ENCODE measurements at places on chromosomes 2 and 18. TPM values are rescaled to one million over a fixed set of nuclear protein-coding genes. Genes with fewer than 3 reads are reported as not detected.

The ETAA1 gene
- 13.0 TPM for total RNA-seq

The PDE1A gene
- not detected for total RNA-seq

The MYCN gene
- total RNA-seq: not detected

The ZSWIM2 gene
- not detected for total RNA-seq

The CSRNP3 gene
- not detected for total RNA-seq

The CD8B2 gene
- total RNA-seq: 7.3 TPM

The NYAP2 gene
- total RNA-seq: not detected

The SH2D6 gene
- total RNA-seq: 1.4 TPM

The NPHP1 gene
- 0.43 TPM for total RNA-seq

The CYTIP gene
- 238 TPM for total RNA-seq

The COMMD1 gene
- 21.5 TPM for total RNA-seq

The SLC5A7 gene
- total RNA-seq: not detected

The BMP10 gene
- total RNA-seq: not detected

The RNF149 gene
- 90.1 TPM for total RNA-seq

The TDRD15 gene
- 0.06 TPM for total RNA-seq

The TBR1 gene
- total RNA-seq: not detected

The ALK gene
- total RNA-seq: not detected

The NT5C1B gene
- not detected for total RNA-seq

The ANKRD30BL gene
- total RNA-seq: 0.20 TPM

The HOXD1 gene
- not detected for total RNA-seq

The SERPINB4 gene
- not detected for total RNA-seq

The MAP3K19 gene
- total RNA-seq: not detected

The CIB4 gene
- total RNA-seq: not detected

The LDAH gene
- 19.1 TPM for total RNA-seq

The GKN2 gene
- total RNA-seq: not detected

The TEX44 gene
- total RNA-seq: not detected

The SAG gene
- total RNA-seq: not detected

The VWC2L gene
- not detected for total RNA-seq

The SLC5A6 gene
- total RNA-seq: 31.6 TPM

The RAPGEF4 gene
- 1.1 TPM for total RNA-seq

The GREB1 gene
- total RNA-seq: 0.54 TPM

The KIF5C gene
- 13.3 TPM for total RNA-seq

The TTLL4 gene
- 26.2 TPM for total RNA-seq

The GAD1 gene
- total RNA-seq: 1.6 TPM

The OTOF gene
- 58.0 TPM for total RNA-seq

The PLEKHB2 gene
- total RNA-seq: 54.2 TPM

The STON1 gene
- 2.7 TPM for total RNA-seq

The STARD7 gene
- total RNA-seq: 114 TPM

The CPO gene
- not detected for total RNA-seq

The TMEFF2 gene
- total RNA-seq: not detected

The NTSR2 gene
- total RNA-seq: not detected

The SULT1C4 gene
- not detected for total RNA-seq

The SS18 gene
- 67.4 TPM for total RNA-seq

The APCDD1 gene
- total RNA-seq: not detected

The DUSP2 gene
- 50.2 TPM for total RNA-seq

The CYP27C1 gene
- total RNA-seq: not detected

The PLCL1 gene
- total RNA-seq: 1.2 TPM

All from activated naive CD8-positive, alpha-beta T cell treated with anti-CD3 and anti-CD28 coated beads, Interleukin-2, amount 10 ng/mL, durations not matched to agents 7 days and 5 days (primary cell).